ENCODE measurements at places on chromosomes 3 and 15.

DNA sequence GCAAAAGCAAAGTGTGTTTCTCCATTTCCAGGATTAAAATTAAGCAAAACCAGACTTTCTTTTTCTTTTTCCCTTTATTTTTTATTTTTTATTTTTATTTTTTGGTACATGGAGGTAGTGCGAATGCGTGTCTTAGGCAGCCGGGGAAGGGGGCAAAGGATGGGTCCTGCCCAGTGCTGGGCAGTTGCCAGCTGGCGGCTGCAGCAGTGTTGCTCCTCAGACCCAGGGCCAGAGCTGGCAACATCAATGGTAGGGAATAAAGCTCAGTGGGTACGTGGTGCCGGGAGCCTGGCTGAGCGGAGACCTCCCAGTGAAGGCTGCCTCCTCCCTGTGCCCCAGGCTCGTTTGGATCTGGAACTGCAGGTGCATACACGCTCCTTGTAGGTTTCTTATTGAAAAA is 46.3 kb downstream of the POLR2M start:
- DNase-seq = no peak

DNA sequence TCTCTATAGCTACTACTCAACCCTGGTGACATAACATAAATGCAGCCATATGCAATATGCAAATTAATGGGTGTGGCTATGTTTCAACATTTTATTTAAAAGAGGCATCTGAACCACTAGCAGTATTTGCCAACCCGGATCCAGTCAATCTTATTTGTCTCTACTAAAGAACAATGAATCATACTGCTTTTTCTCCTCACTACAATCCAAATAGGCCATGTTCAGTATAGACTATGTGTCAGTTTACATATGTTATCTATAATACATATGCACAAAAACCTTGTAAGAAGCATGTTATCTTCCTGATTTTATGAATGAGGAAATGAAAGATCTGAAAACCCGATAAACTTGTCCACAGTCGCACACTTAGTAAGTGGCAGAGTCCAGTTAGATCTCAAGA is 125.7 kb downstream of the STAG1 start:
- DNase-seq = no peak

DNA sequence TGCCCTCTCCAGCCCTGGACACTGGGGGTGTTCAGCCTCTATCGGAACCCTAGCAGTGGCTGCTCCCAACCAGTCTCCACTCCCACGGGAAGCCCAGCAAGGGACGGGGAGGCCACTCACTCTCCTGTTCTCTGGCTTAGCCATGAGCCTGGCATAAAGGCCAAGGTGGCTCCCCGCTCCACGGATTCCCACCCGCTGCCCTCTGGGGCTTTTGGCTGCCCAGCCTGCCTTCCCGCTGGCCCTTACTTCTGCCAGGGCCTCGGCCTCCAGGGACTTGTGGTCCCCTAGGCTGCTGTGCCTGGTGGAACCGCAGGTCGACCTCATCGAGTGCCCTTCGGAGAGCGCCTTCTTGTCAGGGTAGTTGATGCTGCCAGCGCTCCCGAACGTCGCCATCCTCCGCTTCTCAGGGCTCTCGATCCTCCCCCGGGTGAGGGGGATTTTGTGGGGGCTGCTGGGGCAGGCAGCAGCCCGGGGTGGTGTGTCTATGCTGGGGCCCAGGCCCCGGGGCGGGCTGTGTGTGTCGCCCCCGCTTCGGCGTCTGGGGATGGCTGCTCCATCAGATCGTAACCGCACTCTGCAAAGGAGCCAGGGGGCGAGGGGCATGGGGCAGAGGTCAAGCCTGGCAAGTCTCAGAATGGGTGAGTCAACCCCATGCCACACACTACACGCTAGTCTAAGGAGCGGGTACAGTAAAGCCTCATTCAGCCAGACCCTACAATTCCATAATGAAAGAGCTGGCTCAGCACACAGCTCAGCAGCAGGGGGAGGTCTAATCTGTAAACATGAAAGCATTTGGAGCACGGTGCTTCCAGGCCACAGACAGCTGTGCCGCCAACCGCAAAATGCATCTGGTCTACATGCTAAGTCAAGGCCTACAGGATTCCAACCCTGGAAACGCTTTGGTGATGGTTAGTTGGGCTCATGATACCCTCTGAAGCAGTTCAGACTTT is 27.3 kb upstream of the RAD18 start:
- no peak for DNase-seq

DNA sequence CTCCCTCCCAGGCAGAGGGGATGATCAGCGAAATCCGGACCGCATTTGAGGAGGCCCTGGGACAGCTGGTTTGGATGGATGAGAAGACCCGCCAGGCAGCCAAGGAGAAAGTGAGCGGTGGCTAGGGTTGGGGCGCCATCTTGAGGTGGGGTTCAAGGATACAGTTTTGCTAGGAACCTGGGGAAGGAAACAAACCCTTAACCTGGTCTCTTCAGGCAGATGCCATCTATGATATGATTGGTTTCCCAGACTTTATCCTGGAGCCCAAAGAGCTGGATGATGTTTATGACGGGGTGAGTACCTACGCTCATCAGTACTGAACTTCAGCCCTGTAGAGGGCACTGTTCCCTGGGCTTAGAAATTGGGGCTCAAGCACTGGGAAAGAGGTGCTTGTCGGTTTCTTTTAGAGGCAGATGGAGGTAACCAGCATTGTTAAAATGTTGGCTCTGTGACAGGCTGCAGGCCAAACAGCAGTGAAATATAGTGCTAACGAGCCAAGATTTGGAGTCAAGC is 9.6 kb upstream of the PSMD2 start:
- DNase-seq = peak; percentile 56

- DNase-seq = no peak
Observed at GRCh38 chr3:32157600-32158264, 51.3 kb downstream of the GPD1L start.

GRCh38 chr15:78220713-78221112 is 13.7 kb downstream of the ACSBG1 start:
- DNase-seq = no peak

GRCh38 chr3:143066033-143066432 is 53.5 kb upstream of the CHST2 start:
- no peak for DNase-seq
